SW 1271 (cell line): ENCODE measurements at places on chromosomes 5 and 9.
A peak's percentile ranks its signal among the peaks of the same experiment; 100 is the strongest.

- no peak for DNase-seq
Measured at GRCh38 chr9:91101611-91102168, 260.0 kb downstream of the AUH start.

GRCh38 chr5:111367115-111367514 is 142.9 kb downstream of the CAMK4 start:
- DNase-seq = peak; percentile 20

GRCh38 chr9:89684912-89685636 is 80.3 kb downstream of the GADD45G start:
- DNase-seq = no peak

DNA sequence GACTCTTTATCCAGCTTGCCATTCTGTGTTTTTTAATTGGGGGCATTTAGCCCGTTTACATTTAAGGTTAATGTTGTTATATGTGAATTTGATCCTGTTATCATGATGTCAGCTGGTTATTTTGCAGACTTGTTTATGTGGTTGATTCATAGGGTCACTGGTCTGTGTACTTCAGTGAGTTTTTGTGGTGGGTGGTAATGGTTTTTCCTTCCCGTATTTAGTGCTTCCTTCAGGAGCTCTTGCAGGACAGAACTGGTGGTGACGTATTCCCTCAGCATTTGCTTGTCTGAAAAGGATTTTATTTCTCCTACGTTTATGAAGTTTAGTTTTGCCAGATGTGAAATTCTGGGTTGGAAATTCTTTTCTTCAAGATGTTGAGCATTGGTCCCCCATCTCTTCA is 381.1 kb downstream of the MAN2A1 start:
- DNase-seq = no peak

- no peak for DNase-seq
Measured at GRCh38 chr9:133991964-133992779, at the start of gene VAV2. VAV2 (minus strand) TSS chr9:133992324; CDS start chr9:133992278, 46 bp downstream.

DNA sequence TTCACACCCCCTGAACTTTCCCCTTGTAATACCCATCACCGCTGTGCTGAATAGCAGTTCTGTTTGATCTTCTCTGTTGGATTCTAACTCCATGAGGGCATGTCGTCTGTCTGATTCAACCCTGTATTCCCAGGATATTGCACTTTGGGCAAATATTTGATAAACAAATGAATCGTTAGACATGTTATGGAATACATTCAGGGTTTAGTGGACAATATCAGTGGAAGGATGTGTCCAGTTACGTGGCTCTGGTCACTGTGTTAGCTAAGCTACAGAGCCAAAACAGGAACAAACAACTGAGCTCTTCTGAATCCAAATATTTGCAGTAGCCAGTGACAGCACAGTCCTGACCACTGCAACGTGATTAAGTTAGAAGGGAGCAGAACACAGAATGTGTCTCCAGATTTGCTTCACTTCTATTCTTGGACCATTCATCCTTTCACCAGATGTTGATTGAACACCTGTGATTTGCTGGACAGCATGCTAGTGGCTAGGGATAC is 13.2 kb downstream of the ANGPTL2 start:
- DNase-seq = no peak

DNA sequence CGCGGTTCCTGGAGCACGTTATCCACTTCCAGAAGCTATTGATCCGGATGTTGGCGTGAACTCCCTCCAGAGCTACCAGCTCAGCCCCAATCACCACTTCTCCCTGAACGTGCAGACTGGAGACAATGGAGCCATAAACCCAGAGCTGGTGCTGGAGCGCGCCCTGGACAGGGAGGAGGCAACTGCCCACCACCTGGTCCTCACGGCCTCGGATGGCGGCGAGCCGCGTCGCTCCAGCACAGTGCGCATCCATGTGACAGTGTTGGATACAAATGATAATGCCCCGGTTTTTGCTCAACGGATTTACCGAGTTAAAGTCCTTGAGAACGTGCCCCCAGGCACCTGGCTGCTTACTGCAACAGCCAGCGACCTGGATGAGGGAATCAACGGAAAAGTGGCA is 809 bp downstream of the PCDHGA9 start:
- no peak for DNase-seq

DNA sequence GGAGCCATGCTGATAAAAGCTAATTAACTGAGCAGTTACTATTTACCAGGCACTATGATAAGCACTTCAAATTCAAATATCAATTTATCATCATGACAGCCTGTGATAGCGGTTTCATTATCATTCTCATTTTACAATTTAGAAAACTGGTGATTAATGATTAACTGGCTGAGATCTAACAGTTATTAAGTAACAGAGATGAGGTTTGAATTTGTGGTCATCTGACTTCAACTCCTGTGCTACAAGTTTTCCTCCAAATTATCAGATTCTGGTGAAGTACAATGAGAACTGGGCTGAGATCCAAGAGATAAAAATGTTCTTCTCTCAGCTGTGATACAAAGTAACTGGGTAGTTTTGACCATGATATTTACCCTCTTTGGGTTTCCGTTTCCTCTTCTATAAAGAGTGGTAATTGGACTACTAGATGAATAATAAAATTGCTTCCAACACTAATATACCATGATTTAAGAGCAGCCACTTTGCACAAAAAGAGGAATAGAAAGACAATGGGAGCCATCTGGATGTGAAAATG is 74.5 kb upstream of the CCNG1 start:
- no peak for DNase-seq

DNA sequence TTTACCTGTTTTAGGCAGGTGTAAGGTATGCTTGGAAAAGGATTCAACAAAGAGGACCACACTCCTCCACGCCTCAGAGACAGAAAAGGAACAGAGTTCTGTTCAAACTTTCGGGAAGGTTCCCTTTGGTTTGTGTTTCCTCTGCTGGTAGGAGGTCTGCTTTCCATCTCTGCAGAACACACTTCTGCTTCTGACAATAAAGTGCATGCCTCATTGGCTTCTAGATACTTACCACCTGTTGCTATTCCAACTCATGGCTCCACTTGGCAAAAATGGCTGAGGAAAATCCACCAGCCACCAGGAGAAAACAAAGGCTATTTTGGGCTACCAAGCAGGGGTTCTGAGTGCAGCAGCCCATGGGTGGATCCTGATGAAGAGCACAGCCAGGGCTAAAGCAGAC is 112.7 kb downstream of the NRG2 start:
- DNase-seq = no peak

GRCh38 chr5:128681096-128681495 is 143.1 kb upstream of the FBN2 start:
- no peak for DNase-seq

DNA sequence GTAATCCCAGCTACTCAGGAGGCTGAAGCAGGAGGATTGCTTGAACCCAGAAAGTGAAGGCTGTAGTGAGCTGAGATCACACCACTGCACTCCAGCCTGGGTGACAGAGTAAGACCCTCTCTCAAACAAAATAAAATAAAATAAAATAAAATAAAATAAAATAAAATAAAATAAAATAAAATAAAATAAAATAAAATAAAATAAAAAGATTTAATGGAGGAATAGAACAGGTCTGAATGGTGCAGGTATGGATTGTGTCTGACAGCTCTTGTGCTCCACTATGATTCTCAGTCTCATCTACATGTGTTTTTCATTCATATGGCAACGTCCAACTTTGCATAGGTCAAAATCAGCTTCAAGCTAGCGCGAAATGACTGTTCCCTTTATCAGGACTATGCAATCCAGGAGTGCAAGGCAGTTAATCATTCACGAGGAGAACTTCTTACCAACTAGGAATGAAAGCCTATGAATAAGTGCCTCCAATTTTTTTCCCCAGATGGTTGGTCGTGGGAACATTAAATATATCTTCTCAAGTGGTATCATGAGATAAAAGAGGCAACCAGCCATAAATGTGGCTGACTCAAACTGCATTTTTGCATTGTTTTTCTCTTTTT is 1392.3 kb upstream of the CDH9 start:
- no peak for DNase-seq

- DNase-seq = no peak
Measured at GRCh38 chr5:137564398-137564961, 65.4 kb upstream of the SPOCK1 start.

GRCh38 chr9:113281356-113281755 is 5.9 kb downstream of the PRPF4 start:
- DNase-seq = no peak

DNA sequence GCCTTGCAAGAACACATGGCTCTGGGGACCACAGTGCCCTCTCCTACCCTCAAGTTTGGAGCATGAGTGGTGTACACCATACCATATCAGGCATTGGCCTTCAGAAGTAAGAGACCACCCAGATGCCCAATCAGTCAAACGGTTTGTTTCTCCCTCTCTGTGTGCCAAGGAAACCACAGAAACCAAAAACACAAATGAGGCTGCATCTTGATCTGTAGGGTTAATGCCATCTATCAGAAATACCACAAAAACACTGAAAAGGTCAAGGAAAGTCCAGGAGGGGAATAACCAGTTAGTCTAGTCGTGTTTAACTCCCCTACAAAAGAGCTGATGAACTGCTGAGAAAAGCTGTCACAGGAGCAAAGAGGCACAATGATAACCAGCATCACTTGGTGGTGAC is 78.4 kb downstream of the INSYN2B start:
- no peak for DNase-seq

GRCh38 chr9:111842313-111842712 is 47.6 kb upstream of the SHOC1 start:
- DNase-seq = no peak

DNA sequence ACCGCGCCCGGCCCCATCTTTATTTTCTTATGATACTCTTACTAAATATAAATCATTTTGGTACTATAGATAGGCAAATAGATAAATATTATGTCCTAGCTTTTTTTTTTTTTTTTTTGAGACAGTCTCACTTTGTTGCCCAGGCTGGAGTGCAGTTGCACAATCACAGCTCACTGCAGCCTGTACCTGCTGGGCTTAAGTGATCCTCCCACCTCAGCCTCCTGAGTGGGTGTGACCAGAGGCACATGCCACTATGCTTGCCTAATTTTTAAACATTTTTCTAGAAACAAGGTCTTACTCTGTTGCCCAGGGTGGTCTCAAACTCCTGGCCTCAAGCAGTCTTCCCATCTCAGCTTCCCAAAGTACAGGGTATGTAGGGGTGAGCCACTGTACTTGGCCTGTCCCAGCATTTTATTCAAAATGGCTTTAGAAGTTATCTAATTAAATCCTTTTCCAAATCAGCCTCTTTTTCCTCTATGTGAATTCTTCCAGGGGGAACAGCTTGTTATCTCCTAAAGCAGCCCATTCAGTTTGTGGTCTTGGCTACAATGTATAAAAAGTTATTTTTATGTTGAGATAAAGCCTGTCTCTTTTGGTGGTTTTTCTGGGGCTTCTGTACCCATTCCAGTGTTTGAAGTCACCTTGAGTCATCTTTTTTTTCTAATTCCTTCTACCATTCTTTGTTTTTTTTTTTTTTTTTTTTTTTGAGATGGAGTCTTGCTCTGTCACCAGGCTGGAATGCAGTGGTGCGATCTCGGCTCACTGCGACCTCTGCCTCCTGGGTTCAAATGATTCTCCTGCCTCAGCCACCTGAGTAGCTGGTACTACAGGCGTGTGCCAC is 12.1 kb downstream of the MELK start:
- no peak for DNase-seq

GRCh38 chr5:135642488-135642870 is 63.7 kb upstream of the CXCL14 start:
- DNase-seq = no peak

DNA sequence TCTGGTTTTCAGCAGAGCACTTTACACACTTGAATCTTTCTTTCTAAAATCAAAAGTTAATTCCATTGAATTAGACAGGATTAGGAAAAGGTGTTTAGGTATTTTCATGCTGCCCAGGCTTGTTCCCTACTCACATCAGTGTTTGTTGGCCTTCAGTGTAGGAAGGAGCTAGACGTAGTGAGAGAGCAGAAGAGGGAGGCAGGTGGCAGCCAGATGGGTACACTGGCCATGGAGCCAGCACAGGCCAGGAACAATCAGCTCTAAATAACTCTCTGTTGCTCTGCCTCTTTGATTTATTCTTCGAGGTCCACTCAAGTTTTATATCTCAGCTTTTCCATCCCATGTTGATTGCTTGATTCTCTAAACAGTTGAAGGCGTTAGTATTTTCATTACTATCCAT is 529.6 kb downstream of the PSAT1 start:
- DNase-seq = no peak

GRCh38 chr9:121073038-121073437 is 1.7 kb upstream of the CNTRL start:
- no peak for DNase-seq

DNA sequence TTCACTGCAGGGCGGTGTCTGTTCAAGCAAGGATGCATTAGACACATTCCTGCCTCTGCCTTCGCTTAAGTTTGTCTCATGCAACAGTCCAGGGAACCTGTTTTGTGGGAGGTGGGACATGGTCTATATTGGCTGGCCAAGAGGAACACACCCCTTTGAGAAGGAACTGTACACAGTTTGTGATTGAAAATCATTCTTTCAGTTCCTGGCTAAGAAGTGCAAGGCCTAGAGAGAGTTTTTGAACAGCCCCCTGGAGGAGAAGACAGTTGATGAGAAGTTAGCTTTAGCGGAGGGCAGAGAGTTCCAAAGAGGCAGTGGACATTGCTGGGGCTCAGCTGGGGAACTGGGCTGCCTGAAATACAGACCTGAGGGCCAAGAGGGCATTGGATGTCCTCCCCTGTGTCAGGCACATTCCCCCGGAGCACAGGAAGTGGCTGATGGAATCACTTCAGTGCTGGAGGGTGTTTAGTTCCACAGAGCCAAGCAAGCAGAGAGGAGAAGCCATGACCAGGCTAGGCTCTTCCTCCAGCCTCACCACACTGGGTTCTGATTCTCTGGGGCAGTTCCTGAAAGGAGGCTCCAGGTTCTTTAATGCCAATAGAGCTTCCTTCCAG is 66.6 kb downstream of the RGS3 start:
- DNase-seq = no peak

DNA sequence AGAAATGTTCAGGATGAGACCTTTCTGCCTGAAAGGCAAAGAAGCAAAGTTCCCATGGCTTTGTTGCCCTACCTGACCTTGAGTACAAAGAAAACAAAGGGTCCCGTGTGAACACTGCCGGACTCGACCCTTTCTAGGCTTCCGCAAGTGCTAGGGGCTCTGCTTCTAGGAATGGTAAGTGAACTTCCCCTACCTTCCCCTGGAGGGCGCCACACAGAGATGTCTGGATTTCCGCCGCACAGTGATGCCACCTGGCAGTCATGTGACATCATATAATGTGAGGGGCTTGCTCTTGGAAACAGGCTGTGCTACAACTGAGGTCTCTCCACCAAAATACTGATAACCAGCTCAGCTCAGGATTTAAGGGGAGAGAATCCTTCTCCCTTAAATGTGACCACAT is 56.6 kb downstream of the HSD17B3 start:
- DNase-seq = no peak

DNA sequence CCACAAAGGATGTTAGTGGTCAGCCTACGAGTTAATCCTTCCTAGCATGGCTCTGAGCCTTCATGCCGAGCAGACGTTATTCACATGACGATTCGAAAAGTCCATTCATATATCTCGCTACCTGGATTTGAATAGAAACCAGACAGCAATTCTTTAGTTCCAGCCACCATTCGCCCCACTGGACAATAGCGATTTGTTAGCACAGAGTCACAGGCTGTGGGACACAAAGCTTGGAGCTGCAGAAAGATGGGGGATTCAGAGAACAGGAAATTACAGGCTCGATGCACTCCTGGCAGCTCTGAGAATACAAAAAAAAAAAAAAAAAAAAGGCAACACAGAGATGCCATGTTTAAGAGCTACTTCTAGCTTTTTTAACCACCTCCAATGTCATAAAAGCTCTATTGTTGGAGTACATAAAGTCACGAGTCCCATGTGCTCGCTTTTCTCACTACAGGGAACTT is 110.7 kb downstream of the NR6A1 start:
- DNase-seq = peak; percentile 31

GRCh38 chr9:1522219-1522767 is 472.1 kb downstream of the DMRT2 start:
- no peak for DNase-seq

GRCh38 chr5:93790401-93790800 is 49.0 kb upstream of the POU5F2 start:
- no peak for DNase-seq
